ENCODE measurements at places on chromosomes 4 and X.

GRCh38 chrX:34642849-34643248 is 14.2 kb downstream of the TMEM47 start:
- DNase-seq: no peak

DNA sequence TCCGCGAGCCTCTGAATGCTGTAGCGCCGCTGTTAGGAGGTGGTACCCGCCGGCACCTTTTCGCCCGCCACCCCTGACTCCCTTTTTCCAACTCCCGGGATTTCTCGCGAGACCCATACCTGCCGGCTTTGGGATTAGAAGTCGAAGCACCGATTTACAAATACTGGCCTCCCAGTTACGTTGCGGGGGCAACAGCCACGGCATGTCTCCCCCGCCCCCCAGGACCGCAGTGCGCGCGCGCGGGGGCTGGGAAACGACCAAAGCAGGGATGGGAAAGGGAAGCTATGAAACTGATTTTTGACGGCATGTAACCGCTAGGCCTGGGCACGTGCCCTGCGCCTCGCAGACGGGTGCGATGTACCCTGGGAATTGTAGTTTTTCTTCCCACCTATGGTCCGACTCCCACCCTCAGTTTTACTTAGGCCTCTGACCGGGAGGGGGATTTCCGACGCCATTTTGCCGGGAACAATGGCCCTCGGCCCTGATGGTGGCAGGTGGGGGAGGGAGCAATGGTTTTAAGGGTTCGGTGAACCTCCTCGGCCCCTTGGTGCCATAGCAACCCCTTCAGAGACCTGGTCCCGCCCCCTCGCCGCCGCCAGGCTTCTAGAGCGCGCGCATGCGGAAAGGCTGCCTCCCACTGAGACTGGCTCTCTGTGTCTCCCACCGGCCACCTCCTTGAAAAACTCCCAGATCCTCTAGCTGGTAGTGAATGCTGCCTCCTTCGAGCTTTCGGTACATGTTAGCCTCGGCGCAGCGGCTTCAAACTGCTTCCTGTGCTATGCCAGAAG is 772 bp upstream of the WNK3 start:
- DNase-seq: no peak

DNA sequence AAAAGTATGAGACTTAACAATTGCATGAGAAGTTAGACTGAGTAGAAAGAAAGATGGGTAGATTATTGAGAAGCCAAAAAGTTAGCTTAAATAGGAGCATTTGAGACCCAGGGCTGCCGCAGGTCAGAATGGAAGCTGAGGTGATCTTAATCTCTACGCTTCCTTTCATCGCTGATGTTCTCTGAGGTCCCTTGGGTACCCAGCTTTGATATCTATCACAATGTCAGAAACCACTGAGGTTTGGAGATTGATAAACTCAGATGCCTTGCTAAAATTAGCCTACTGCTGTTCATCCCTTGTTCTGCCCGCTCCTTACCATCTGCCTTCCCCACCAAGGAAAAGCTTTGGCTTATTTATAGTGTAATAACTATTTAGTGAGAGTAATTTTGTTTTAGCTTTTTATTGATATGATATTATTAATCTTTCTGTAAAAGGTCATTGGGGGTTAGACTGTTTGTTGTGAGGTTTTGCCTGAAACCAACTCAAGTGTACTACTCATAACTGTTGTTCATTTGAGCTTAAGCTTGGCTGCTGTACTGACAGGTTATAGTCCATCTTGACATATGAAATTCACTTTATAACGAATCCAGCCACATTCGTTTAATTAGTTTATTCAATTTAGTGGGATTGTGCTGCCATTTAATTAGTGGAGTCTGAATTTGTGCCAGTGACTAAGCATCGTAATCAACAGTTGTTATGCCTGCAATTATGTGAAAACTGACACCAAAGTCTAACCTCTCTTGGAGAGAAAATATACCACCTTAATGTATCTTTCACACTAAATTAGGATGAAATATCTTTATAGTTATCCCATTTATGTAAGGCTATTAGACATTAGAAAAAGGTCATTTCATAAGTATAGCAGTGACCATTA is 15.1 kb downstream of the MCUB start:
- no peak for DNase-seq

- no peak for DNase-seq
Measured at GRCh38 chrX:4710618-4711433, 997.4 kb upstream of the PRKX start.

GRCh38 chr4:138051157-138051556 is 191.0 kb downstream of the SLC7A11 start:
- DNase-seq: no peak

- DNase-seq: no peak
Measured at GRCh38 chr4:111997785-111998184, 147.5 kb upstream of the FAM241A start.

- DNase-seq: no peak
Measured at GRCh38 chr4:108272561-108272960, 103.8 kb upstream of the LEF1 start.

- no peak for DNase-seq
Measured at GRCh38 chr4:113006632-113007031, 42.8 kb upstream of the ANK2 start.

DNA sequence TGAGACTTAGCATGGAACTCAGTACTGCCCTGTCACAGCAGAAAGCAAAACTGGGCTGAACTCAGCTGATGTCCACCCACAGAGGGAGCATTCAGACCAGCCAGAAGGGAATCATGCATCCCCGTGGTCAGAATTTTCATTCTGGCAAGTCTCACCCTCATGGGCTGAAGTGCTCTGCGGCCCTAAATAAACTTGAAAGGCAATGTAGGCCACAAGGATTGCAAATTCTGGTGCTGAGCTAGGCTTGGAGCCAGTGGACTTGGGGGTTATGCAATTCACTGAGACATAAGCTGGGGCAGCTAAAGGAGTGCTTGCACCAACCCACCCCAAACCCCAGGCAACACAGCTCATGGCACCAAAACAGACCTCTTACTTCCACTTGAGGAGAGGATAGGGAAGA is 494.1 kb downstream of the GABRG1 start:
- DNase-seq: no peak

GRCh38 chr4:140875746-140876452 is 119.7 kb upstream of the TBC1D9 start:
- DNase-seq: no peak

DNA sequence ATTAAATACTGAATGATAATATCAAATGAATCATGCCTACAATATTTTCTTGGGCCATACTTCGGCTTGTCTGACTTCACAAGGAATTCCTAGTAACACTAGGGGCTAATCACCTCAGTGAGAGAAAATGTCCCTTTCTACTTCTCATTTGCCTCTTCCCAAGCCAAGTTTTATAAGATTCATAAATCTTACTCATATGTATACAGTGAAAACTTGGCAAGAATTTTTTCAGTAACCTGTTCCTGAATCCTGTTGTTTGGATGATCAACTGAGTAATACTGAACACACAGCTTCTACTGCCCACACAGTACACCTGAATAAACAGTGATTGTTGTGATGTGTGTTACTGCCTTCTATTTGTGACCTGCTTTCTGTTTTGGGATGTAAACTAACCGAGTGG is 16.5 kb downstream of the TMPRSS11E start:
- no peak for DNase-seq

DNA sequence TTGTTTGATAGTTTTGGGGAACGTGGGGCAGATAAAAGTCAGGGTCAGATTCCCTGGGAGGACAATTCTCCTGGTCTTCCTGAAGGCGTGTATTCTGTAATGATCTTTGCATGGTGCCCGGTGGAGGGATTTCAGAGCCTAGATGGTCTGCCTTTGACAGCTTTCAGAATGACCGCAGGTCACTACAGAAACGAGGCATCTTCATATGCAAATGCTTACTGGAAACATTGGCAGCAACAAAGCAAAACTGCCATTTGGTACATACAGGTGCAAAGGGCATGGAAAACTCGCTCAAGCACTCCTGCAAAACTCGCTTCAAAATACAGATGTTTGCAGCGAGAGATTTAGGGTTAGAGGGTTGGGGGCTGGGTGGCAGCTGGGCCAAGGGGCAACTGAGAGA is 8.8 kb downstream of the C4orf50 start:
- DNase-seq: no peak

- no peak for DNase-seq
Measured at GRCh38 chrX:14309431-14309830, 219.9 kb upstream of the GLRA2 start.

- no peak for DNase-seq
Measured at GRCh38 chr4:140149846-140150635, 3.9 kb downstream of the MAML3 start.

GRCh38 chr4:86855572-86855971 is 6.4 kb upstream of the SLC10A6 start:
- DNase-seq: no peak

DNA sequence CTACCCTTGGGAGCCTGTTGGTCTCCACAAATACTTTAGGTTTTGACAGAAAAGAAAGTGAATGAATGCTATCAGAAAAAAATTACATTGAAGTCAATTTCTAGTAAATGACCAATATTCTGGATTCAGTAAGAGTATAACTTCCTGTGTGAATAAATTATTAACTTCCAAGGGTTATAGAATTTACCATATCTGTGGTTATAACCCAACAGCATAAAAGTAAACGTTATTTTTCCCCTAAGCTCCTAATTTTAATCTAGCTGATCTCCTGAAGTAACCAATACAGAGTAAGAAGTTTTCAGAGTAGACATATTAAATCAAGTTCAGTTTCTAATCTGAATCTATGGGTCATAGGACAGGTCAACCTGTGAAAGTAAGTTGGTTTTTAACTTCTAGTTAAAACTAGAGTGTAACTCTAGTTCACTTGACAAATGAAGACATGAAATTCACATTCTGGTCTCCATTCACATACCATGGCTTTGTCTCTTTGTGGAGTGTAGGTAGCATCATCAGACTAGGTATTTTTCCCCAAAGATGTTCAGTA is 22.8 kb downstream of the DTHD1 start:
- DNase-seq: no peak

- DNase-seq: no peak
Measured at GRCh38 chrX:68710870-68711576, 63.6 kb downstream of the STARD8 start.

GRCh38 chr4:42566835-42567234 is 90.1 kb downstream of the ATP8A1 start:
- DNase-seq: no peak

DNA sequence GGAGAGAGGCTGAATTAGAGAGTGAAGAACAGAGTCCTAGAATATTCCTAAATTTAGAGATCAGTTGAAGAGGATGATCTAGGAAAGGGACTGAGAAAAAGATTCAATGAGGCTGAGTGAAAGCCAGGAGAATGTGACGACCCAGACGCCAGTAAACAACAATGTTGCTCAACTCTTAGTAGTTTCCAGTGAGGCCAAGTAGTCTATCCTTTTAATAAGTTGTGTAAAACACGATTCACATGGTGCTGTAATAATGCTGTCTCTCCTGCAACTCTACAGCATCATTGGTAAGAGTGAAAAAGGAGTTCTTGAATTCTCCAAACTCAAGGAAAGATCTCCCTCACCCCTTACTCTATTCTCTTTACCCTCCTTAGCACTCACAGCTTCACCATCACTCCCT is 140.3 kb downstream of the CFAP299 start:
- no peak for DNase-seq

DNA sequence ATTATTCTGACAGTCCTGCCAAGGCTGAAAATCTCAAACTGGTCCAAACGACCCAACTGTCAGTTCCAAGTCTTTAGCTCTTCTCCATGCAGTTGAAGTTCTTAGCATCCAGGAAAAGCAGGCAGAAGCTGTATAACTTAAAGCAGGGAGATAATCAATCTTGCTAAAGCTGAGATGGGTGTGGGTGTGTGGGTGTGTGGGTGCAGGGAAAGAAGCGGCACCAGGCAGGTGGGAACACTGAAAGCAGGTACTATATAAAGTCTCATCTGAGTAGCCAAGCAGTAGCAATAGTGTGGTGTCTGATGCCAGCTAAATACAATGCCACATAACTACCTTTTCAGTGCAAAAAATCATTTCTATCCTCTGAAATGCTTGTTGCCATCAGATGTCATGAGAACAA is 69.7 kb upstream of the EGFL6 start:
- DNase-seq: no peak

DNA sequence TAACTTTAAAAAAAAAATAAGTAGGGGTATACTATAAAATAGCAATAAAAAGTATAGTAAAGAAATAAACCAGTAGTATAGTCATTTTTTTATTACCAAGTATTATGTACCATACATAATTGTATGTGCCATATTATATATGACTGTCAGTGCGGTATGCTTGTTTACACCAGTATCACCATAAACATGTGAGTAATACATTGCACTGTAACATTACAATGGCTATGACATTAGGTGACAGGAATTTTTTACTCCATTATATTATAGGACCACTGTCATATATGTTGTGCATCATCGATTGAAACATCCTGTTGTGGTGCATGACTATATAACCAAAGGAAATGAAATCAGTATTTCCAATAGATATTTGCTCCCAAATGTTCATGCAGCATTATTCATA is 176.9 kb upstream of the ARHGAP24 start:
- no peak for DNase-seq
